SK-MEL-5 (cell line): ENCODE measurements at places on chromosomes 2 and 18.
A peak's percentile ranks its signal among the peaks of the same experiment; 100 is the strongest.

DNA sequence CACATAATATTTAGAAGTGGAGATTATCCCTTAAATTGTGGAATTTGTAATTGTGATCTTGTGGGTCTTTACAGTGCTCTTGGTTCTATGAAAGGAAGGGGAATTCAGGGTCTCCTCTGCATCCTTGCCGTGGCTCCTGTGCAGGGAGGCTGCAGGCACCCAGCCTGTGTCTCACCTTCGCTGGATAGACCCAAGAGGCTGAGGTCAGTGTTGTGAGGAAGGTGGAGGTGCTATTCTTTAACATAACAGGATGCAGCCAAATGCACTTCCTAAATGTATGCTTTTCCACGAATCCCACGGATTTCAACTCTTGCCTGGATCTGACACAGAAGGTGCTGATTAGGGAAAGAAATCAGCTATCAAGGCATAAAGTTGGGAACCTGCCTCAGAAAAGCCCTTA, 69.5 kb downstream of the TMEM18 start:
- no peak for DNase-seq

DNA sequence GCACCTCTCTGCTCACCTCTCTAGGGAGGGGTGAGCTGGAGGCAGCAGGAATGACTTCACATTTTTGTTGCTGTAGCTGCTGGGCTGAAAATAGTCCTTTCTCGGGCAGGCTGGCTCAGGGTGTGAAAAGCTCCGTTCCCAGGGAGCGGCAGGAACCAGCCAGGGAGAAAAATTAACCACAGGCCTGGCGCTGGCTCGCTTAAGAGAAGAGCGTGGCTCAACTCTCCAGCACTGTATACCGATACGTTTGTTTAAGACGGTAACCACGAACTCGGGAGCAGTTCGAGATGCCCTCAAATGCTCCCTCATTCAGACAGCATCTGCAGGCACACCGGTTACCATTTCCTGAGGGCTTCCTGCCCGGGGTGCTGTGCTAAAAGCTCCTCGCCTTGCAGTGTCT, 129.6 kb downstream of the CELF4 start:
- DNase-seq = no peak

DNA sequence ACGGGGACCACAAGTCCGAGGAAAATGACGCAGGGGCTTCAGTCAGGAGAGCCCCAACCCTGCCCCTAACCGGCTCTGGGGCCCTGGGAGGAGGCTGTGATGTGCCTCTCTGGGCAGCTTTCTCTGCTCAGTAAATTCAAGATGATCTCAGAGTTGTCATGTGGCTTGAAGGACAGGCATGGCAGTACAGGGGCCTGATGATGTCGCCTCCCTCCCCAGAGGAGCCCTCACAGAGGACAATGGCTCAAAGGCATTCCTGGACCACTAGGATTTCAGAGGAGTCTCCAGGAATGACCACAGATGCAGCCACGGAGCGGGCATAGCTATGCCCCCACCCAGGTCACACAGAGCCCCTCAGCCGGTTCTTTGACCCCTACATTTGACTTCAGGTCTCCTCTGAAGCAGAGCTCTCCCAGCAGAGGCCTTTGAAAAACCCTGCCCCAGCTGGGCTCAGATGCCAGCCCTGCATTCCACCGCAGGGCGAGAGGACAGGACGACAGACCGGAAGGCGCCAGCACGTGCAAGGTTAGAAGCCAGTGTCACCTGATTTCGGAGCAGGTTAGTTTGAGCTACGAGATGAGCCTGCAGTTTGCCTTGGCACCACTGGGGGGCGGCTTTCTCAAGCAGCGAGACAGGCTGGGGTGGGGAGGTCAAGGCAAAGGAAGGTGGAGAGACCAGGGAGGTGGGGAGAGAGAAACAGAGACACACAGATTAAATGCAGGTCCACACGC, 39.2 kb downstream of the BIN1 start:
- peak; percentile 71 for DNase-seq

- no peak for DNase-seq
These were observed 128.8 kb upstream of the TRIB2 start for GRCh38 chr2:12587729-12588522.

- no peak for DNase-seq
These were observed 811.3 kb downstream of the CPS1 start for GRCh38 chr2:211367711-211368110.

GRCh38 chr2:134663451-134664450, 55.0 kb downstream of the TMEM163 start:
- DNase-seq = no peak

DNA sequence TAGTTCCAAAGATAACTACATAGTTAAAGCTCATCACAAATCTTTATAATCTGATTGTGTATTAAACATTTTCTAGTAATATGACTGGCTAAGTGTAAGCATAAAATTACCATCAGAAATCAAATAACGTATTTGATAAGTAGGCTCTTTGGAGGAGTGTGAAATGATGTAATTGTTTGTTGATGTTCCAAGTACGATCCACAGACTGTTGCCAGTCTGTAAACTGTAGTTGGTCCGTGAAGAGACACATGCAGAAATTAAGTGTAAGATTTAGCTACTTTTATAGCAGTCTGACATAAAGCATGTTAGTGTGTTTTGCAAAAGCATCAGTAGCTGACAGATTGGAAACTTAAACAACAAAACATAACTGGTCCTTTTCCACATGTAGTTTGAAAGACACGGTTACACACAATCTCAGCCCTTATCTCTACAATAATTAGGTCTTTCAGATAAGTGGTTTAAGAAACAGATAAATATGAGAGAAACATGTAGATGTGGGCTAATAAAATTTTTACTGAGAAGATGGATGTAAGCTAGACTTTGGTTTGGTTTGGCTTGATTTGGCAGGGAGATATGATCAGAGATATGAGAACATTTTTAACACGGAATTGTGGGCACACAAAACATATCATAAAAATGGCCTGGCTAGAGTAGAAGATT, 115.0 kb upstream of the EPB41L5 start:
- no peak for DNase-seq

- peak; percentile 54 for DNase-seq
These were observed 67.9 kb downstream of the LRRFIP1 start for GRCh38 chr2:237695201-237695780.

- DNase-seq = no peak
These were observed 77.0 kb downstream of the MBD2 start for GRCh38 chr18:54147439-54147838.

DNA sequence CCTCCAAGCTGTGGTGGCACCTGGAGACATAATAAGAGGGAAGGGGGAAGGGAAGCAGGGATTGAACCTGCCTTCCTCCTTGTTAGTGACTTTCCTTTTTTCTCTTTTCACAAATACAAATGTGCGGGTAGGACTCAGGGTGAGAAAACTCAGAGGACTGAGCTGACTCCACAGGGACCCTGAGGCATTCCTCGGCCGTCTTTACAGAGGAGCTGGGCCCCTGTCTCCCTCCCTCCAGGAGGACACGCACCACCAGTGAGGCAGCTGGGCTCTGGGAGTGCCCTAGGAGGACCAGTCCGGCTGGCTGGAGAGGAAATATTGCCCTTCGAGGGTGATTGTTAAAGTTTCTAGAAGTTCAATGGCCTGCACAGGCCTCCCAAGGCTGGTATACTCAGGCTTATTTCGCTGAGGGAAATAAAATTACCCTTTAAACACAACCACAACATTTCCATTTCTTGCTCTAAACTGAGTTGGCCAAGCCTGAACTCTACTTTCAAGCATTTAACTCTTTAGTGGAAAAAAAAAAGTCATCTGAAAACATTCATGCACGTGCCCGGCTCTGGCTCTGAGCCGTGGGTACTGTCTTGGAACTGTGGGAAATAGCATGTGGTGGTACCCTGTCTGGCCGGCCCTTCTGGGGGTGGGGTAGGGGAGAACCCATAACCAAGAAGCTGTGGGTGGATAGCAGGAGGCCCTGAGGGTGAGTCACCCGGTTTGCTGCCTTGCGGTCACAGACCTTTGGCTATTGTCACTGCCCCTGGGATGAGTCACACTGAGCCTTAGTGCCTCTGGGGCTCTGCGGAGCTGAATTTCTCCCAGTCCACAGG, 116.0 kb downstream of the COPS8 start:
- DNase-seq = no peak

DNA sequence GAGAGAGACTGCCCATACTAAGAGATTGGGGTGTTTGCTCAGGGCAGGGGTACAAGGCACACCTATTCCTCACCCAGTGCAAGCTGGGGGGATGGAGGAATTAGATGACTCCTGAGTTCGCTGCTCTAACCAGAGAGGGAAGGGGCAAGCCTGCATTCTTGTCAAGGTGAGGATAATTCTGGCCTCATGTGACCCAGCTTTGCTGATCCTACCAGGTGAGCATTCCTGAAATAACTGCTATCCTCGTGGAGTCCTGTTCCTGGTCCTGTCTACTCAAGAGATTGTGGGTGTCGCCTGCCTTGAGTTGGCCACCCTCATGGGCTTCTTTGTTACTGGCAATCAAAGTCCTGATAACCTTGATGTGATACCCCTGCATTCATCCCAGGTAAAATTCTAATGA, 206.0 kb downstream of the SPP2 start:
- DNase-seq = no peak

DNA sequence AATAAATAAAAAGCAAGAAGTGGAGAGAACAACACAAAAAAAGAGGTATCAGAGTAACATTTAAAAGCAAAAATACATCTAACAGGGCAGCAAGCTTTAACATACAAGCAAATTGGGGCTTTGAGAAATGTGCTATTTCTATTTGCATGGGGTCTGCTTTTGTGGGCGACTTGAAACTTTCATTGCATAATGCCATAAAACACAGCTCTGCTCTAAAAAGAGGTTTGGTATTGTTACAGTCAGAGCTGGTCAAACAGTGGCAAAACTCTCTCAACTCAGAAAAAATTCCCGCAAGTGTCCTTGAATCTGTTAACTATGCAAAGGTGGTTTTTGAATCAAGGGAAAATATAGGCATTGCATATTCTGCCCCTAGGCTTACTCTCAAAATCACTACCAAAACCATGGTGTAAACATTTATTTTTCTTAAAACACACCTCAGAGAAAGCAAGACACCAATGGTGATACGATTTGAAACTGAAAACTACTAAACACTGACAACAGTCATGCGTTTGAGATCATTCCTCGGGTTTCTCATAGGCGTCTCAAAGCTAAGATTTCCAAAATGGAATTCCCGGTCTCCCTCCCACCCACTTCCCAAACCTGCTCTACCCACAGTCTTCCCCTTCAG, 45.5 kb downstream of the RNF152 start:
- no peak for DNase-seq

GRCh38 chr2:102315921-102316320, 4.6 kb downstream of the IL1RL1 start:
- no peak for DNase-seq

DNA sequence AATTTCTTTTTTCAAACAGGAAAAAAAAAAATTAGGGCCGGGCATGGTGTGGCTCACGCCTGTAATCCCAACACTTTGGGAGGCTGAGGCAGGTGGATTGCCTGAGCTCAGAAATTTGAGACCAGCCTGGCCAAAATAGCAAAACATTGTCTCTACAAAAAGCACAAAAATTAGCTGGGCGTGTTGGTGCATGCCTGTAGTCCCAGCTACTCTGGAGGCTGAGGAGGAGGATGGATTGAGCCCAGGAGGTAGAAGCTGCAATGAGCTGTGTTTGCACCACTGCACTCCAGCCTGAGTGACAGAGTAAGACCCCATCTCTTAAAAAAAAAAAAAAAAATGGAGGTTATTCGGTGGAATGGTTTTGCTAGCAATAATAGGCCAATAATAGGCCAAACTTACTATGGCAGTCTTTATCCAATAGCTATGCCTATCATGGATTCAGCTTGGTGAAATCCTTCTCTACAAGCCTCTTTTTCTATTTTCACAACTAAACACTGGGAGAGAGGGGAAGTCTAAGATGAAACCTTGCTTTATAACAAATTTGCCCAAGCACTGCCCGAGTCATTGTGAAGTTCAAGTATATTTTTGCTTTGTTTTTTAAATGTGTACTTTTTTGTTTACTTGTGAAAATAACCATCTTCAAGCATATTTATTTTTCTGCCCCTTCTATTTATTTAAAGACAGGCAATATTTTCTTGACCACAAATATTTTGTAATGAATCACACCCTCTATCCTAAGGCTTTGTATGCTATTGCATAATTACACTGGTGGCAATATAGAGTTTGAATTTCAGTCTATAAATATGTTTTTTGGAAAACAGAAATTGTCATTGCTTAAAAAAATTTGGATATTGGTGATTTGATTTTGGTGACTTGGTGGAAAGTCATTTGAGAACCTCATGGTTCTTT, 20.0 kb upstream of the KYNU start:
- DNase-seq = no peak

DNA sequence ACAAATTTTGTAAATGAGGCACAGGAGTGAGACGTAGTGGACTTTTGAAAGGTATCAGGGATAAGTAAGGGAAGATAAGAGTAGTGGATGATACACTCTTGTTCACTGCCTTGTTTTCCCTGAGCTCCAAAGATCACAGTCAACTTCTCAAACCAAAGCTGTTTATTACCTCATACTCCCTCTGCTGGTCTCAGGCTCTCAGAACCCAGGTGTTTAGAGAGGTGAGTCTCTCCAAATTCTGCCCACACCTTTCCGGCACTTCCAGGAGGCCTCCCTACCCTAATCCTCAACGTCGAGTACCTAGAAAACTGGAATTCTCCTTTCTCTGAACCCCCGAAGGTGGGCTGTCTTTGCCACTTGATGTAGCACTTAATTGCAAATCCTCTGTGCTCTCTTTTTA, 621.1 kb downstream of the BCL11A start:
- peak; percentile 12 for DNase-seq

GRCh38 chr18:7566567-7567473, at the start of gene PTPRM:
TSS of gene PTPRM (plus strand) at chr18:7567316. CDS start at chr18:7567819, 503 bp downstream.
- peak; percentile 72 for DNase-seq

DNA sequence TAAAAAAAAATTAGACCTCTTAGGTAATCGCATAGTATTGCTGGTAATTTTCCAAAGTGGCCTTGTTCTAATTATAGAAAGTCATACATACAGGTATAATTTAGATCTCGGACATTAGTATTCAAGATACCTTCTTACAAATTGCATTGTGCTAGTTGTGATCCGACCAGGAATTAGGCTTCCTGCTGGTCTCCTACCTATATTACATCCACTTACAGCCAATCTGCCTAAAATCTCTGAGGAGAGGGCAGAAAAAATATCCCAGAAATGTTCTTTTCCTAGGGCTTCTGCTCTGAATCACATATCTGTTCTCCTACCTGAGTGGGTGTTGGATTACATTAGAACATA, 314.7 kb upstream of the GULP1 start:
- DNase-seq = no peak

GRCh38 chr2:222861411-222862105, 722 bp downstream of the ACSL3 start:
- DNase-seq = no peak

- no peak for DNase-seq
These were observed 80.9 kb downstream of the SLC25A12 start for GRCh38 chr2:171813126-171813525.

DNA sequence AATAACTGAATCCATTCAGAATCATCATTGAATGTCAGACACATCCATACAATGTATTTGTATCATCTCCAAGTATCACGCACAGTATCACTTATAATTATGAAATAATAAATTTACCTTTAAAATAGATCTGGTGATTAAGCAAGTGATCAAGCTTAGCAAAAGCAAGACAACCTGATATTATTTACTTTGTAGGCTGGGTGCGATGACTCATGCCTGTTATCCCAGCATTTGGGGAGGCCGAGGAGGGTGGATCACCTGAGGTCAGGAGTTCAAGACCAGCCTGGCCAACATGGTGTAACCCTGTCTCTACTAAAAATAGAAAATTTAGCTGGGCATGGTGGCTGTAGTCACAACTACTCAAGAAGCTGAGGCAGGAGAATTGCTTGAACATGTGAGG, 421.0 kb upstream of the NETO1 start:
- DNase-seq = no peak
